ENCODE measurements at places on chromosomes 2 and 18.

GRCh38 chr2:119483395-119483753, 40.9 kb downstream of the SCTR start:
- no peak for DNase-seq
- no peak overlapping the region for H3K27ac ChIP-seq
- no peaks in the 10 kb centered on the region for H3K36me3 ChIP-seq
- no peak overlapping the region for H3K4me3 ChIP-seq
- peaks cover 77% of the 10 kb centered on the region for H3K27me3 ChIP-seq

- no peaks in the 10 kb centered on the region for H3K27me3 ChIP-seq
- H3K36me3 ChIP-seq = peaks cover 3% of the 10 kb centered on the region
- peak; percentile 41 for DNase-seq
- H3K4me1 ChIP-seq = peaks cover 8% of the 10 kb centered on the region
These were observed 48.7 kb downstream of the CRIM1 start for GRCh38 chr2:36404318-36404717.

GRCh38 chr2:148201075-148202004, 180.4 kb downstream of the MBD5 start:
- H3K27me3 ChIP-seq = no peaks in the 10 kb centered on the region
- peaks cover 3% of the 10 kb centered on the region for H3K4me1 ChIP-seq
- peak; percentile 81 for DNase-seq
- no peak overlapping the region for H3K27ac ChIP-seq
- no peaks in the 10 kb centered on the region for H3K36me3 ChIP-seq

DNA sequence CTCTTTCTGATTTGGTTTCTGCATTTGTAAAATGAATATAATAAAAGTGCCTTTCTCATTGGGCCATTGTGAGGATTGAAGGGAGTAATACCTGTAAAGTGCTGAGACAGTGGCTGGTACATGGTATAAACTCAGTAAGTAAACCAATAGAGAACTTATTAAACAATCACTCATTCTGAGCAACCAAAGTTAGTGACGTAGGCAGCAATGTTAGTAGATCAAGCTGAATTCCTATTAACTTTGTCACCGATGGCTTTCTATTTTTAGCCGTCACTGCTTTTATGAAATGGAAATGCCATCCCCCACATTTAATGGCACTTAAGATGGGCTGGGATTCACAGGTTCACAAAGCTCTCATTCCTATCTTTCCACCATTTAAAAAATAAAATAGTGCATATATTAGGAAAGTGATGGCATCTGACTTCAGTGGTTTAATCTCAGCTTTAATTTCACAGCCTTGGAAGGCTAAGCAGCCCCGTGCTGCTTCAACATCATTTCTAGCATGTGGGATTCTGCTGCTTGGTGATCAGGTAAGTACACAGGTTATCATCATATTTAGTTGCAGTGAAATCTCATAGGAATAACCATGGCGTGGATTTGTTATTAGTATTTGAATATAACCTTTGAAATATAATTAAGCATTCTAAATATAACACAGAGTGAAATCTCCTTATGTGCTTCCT, 17.6 kb upstream of the PPP4R1 start:
- no peaks in the 10 kb centered on the region for H3K36me3 ChIP-seq
- no peak overlapping the region for H3K27ac ChIP-seq
- H3K27me3 ChIP-seq = no peaks in the 10 kb centered on the region

DNA sequence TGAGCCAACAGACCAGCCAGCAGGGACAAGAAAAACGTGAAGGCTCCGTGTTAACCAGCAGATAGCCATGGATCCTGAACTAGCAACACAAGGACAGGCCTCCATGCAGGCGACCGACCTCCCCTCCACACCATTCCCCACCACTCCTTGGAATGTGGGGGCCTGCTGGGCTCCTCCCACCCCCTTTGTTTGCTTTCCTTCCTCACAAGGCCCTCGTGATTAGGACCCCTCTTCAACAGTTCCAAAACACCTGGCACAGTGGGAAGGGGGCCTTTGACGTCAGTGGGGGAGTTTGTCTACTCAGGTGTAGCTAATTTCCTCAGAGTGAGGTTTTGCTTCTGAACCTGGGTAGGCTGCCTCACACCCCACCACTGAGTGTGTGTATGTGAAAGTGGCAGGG, 37.8 kb downstream of the SLC14A2 start:
- DNase-seq = no peak
- H3K36me3 ChIP-seq = no peaks in the 10 kb centered on the region
- H3K27ac ChIP-seq = no peak overlapping the region
- H3K27me3 ChIP-seq = no peaks in the 10 kb centered on the region

DNA sequence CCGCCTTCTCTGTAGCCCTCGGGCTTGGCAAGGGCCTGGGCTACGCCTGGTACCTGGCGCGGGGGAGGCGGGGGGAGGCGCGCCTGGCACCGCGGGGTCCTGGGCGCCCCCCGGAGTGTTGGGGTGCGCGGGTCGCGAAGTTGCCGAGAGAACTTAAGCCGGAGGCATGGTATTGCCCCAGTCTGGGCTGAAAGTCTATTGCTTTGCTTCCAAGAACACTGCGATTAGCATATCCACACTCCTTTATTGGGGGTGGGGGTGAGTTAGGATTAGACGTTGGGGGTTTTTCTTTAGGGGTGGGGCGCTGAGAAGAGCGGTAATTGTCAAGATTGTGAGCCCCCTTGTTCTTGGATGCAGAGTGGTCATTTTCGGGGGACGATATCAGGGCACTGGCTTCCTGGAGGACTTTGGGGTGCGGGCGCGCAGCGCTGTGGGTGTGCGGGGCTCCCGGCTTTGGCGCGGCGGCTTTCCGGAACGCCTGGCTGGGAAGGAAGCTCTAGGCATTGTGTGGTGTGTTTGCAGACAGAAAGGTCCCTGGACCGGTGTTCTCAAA, 798 bp downstream of the TANC1 start:
- no peaks in the 10 kb centered on the region for H3K27me3 ChIP-seq
- DNase-seq = no peak
- H3K4me1 ChIP-seq = peaks cover 4% of the 10 kb centered on the region
- no peaks in the 10 kb centered on the region for H3K36me3 ChIP-seq
- H3K4me3 ChIP-seq = peak overlapping the region; percentile 91

DNA sequence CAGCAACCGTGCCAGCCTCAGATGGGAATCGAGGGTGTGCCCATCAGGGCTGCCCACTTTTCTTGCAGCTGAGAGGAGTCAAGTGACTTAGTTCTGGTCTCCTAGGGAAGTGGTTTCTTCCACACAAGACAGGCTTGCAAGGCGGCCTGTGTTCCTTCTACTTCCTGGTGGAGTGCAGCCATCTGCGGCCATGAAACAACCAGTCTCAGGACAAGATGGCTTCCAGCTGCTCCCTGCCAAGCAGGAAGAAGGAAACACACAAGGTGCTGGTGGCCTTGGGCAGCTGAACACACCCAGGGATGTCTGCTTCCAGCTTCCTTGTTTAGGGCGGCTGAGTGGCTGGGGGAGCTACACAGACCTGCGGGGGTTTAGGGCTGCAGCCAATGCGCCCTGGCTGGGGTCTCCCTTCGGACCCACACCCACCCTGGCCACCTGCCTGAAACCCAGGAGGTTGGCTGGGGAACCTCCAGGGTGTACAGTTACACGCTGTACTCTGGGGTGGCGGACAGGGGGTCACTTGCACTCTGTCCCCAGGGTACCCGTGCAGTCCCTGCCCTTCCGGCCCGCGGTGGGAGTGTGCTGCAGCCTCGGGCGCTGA, 34.7 kb downstream of the PTPN18 start:
- peaks cover 17% of the 10 kb centered on the region for H3K4me1 ChIP-seq
- no peak overlapping the region for H3K27ac ChIP-seq
- no peak for DNase-seq

DNA sequence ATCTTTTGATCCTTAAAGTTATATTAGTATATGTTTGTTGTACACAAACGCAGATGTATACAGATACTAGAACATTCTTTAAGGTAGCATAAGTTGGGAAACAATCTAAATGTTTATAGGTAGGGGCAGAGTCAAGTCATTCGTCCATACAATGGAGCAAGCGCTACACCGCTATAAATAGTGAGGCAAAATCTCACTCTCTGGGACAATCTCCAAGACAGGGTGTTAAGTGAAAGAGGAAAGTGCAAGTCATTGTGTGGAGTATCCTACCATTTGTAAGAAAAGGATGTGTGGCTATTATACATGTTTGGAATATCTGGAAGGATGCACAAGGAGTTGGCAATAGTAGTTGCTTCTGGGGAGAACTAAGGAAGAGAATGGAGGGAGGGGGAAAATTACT, 16.2 kb upstream of the FHL2 start:
- H3K4me1 ChIP-seq = peaks cover 5% of the 10 kb centered on the region
- H3K36me3 ChIP-seq = no peaks in the 10 kb centered on the region
- no peak overlapping the region for H3K27ac ChIP-seq
- DNase-seq = no peak
- peaks cover 51% of the 10 kb centered on the region for H3K27me3 ChIP-seq
- H3K4me3 ChIP-seq = no peak overlapping the region

DNA sequence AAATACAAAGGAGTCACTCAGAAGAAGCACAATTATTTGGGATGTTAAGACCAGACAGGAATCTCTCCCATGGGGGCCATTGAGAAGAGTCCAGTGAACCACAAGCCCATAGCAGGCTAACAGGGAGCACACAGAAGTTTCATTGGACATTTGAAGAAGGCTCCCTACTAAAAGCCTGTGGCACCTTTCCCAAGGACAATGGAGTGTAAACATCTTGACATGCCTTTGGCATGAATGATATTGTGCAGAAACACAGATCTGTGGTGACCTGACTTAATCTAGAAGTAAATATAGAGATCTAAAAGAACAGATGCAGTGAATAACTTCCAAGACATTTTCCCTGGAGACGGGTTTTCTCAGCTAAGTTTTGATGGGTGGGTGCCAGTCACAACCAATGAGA, 221.5 kb downstream of the EPHA4 start:
- DNase-seq = peak; percentile 5
- no peaks in the 10 kb centered on the region for H3K4me1 ChIP-seq
- no peaks in the 10 kb centered on the region for H3K27me3 ChIP-seq
- H3K36me3 ChIP-seq = no peaks in the 10 kb centered on the region
